ENCODE measurements at places on chromosomes 16 and 17.

- DNase-seq: no peak
These were observed 2.2 kb upstream of the KRT19 start for GRCh38 chr17:41530062-41531048.

GRCh38 chr17:83156408-83156807, 77.0 kb downstream of the METRNL start:
- peak; percentile 55 for DNase-seq

- DNase-seq: no peak
These were observed 100.1 kb upstream of the TOB1 start for GRCh38 chr17:50966163-50966666.

GRCh38 chr16:11964761-11965551, at the start of gene TNFRSF17:
Gene TNFRSF17 (plus strand): TSS chr16:11965210. CDS start chr16:11965325, 115 bp downstream.
- no peak for DNase-seq

GRCh38 chr17:69069226-69069750, 8.6 kb upstream of the ABCA9 start:
- no peak for DNase-seq

DNA sequence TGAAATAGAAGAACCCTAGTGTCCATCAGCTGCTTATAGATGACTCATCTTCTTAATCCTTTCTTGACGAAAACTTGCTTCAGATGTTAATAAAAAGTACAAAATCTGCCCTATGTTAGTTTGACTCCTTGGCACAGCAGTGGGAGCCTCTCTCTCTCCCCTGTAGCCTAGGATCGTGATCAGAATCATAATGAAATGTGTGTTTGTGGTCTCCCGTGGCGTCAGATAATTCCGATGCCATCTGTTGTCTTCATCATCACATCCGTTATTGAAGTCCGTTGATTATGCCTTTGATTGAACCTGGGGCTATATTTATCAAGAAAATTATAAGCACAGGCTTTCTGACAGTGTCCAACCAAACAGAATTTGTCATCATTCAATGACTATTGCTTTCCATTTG, 102.5 kb downstream of the BMERB1 start:
- no peak for DNase-seq

GRCh38 chr16:10590342-10590741, 9.9 kb upstream of the EMP2 start:
- no peak for DNase-seq

GRCh38 chr16:72835086-72835485, 212.8 kb downstream of the ZFHX3 start:
- no peak for DNase-seq

DNA sequence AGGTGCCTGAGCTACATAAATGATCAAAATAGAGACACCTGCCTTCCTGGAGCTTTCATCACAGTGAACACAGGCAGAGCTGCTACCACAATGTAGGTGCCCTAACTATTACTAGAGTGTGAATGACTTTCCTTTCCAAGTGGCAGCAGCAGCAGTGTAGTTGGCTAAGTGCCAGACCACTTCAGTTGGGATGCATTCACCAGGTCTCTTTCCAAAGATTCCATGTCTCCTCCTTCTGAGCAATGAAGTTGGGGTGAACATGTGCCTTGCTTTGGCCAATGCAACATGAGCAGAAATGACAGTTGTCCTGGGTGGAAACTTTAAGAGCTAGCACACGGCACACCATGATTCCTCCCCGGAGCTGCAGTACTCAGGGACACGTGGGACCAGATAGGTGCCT, 23.3 kb upstream of the CACNG4 start:
- DNase-seq: no peak

Data from right atrium auricular region (tissue), 2 donors.